ENCODE measurements at places on chromosomes 12 and 14.

- DNase-seq: no peak
Measured at GRCh38 chr14:51070726-51071125, 24.2 kb downstream of the TRIM9 start.

DNA sequence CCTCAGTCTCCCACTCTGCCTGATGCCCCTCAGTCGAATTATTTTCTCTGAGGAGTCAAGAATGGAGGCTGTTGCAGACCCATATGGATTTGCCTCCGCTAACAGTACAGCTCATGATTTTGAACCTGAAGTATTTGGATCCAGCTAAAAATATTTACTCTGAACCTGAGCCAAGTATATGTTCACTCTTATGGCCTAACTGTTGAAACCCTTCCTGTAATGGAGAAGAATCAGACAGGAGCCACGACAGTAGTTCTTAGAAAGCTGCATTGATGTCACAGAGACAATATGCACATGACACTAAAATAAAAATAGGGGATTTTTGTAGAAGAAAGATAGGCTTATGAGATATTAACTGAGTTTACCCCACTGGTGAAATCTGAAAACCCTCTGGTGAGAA lies 1128.3 kb upstream of the FLRT2 start:
- no peak for DNase-seq

DNA sequence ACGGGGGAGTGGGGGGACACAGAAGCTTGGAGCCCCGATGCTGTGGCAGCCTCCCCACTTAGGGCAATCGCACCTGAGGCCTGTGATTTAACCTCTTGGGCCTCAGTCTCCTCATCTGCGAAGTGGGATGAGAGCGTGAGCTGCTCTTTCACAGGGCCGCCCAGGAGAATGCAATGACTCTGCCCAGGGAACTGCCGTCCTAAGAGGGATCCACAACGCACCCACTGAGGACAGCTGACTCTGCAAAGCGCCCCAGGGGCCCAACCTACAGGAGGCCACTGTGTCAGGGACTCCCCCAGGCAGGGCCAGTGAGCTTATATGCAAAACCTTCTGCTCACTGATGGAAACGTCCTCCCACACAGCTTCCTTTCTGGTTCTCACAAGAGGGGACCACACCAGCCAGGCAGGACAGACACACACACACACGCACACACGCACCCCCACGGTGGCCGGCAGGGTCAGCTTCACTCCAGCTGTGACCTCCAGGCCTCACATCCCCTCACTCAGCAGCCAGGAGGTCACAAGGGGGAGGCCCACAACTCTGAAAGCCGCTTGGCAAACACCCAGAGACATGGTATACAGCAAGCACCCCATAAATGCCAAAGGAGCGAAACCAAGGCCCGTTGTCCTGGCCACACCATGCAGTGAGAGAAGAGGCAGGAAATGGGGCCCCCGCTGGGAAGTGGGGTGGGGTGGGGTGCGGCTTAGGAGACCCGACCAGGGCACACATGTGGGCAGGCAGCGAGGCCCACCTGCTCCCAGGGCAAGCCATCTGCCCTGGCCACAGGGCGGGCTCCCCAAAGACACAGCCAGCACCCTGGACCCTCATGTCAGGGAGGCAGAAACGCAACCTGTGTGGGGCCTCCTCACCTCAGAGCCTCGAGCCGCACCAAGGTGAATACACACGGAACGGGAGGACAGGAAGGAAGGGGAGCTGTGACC lies 73.3 kb downstream of the NCOR2 start:
- DNase-seq: no peak

DNA sequence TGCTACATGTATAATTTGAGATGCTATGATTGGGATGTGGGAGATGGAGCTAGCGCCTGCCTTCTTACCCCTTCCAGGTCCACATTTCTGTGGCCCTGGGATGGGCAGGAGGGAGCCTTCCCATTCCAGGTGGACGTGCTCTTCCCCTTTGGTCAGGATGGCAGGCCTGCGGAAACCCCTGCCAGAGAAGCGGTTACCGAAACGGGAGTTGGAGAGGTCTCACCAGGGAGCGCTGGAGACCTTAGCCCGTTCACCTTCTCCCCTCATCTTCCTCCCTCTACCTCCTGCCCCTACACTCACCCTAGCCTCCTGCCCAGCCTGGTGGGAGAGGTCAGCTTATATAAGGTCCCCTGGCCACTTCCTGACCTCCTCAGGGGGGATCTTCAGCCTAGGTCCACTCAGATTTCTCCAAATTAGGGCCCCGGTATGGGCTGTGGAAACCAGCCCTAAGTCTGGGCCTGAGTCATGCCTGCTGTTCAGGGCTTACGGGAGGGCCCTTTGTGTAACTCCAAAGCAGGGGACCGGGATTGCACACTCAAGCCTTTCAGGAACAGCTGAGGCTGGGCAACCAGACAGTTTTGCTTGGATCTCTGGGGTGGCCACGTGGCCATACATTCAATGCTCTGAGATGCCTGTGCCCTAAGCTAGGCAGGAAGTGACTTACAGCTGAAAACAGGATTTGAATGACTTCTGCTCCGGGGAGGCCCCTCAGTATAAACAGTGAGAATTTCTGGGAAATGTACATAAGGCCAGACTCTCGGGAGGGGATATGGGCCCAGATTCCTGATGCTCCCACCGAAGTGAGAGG lies 10.2 kb upstream of the MEG3 start:
- no peak for DNase-seq

DNA sequence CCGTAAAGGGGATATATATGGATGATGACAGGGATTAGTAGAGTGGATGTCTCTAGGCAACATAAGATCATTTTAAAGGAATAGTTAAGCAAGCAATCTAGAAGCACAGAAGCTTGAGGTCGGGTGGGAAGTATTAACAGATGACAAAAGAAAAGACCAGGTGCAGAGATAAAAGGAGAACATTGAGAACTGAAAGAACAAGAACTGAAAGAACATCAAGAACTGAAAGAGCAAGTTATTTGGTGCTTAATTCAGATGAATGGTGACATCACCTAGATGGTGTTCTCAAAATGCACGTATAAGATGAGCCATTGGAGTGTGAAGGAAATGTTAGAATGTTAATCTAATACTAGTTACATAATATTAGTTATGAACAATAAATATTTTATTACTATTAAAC lies 224.0 kb upstream of the PDE3A start:
- DNase-seq: no peak

DNA sequence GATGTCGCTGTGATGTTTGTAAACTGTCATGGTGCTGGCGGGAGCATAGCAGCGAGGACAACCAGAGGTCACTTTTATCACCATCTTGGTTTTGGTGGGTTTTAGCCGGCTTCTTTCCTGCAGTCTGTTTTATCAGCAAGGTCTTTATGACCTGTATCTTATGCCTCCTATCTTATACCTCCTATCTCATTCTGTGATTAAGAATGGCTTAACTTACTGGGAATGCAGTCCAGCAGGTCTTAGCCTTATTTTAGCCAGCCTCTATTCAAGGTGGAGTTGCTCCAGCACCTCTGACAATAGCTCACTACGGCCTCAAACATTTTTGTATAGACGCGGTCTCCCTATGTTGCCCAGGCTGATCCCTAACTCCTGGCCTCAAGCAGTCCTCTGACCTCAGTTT lies 53.7 kb downstream of the B4GALNT3 start:
- no peak for DNase-seq

DNA sequence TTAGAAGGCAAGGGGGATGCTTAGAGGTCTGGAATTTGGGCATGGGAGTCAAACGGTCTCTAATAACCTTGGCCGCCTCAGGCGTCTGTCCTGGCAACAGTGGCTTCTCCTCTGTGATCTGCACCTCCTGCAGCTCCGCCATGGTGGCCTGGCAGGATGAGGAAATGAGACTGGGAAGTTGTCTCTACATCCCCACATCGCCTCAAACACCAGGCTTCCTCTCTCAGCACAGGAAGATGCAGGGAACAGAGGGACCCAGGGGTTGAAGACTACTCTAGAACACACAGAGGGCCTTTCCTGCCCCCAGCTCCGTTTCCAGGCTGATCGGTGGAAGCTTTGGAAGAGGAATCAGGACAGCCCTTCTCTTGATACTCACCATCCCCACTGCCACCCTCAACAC lies 1.7 kb downstream of the NDRG2 start:
- no peak for DNase-seq

DNA sequence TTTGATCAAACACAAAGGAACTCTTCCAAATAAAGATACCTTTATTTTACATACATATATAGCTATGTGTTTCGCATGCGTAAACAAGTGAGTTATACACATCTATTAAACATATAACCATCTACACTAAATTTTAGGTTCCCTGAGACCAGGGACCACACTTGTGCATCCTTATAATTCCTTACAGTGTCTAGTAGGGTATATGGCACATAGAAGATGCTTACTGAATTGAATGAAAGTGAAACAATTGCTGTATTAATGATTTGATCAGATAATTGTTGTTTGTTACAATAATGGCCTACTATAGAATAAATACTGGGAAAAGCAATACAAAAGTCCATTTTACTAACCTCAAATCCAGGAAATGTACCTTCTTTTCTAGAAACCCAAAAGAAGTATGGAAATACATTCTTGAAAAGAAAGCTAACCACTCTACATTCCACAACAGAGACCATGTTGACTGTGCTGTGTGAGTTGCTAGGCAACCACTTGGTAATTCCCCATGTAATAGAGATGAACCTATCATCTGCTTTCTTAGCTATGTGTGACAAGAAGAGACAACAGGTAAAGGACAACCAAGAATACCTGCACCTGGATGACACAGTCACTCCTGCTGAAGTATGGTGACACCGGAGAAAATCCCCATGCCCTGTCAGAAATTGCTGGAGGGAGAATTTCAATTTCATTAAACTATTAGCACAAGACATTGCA lies 11.9 kb upstream of the CIPC start:
- DNase-seq: no peak

GRCh38 chr12:123715195-123715594 lies 3.0 kb downstream of the ATP6V0A2 start:
- DNase-seq: no peak

- DNase-seq: no peak
Measured at GRCh38 chr12:75721796-75722195, 210.4 kb upstream of the KRR1 start.

GRCh38 chr12:122980183-122981035 lies at the start of gene ARL6IP4:
Gene ARL6IP4 (plus strand): TSS chr12:122980681. CDS start chr12:122981140, 459 bp downstream.
- DNase-seq: no peak

- no peak for DNase-seq
Measured at GRCh38 chr14:90726656-90727055, 89.6 kb downstream of the TTC7B start.

DNA sequence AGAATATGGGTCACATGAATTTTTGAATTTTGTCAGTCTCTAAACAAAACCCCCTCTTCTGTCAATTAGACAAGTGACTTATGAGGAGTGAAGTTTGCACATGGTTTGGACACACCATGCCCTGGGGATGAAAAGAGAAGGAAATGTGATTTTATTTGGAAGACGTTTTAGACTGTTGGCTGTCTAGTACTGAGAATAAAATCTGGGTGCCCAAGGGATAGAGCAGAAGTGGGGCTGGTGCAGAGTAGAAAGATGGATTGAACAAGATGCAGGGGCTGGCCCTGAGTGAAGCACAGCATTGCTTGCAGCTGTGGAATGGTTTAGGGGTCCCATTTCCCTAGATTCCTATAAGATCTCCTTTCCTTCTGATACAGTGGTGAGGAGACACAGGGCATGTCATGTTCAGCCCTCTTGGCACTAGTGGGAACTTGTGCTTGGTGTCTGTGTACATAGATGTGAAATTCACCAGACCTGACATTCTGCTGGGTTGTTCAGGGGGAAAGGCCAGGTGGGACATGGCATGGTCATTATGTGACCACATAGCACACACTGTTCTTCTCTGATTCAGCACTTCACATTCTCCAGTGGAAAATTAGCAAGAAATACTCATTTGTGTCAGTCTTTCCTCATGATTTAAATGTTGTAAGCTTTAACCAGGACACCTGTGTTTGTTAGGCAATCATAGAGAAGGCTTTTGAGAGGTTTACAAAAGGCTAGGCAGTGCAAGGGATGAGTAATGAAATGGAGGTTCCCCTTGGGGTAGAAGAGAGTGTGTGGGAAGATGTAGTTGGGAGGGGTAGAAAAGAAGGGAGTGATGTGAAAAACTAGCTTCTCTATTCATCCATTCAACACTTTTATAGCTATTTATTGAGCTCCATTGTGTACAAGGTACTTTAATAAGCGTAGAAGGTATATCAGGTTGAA lies 202.3 kb upstream of the IGF1 start:
- no peak for DNase-seq

DNA sequence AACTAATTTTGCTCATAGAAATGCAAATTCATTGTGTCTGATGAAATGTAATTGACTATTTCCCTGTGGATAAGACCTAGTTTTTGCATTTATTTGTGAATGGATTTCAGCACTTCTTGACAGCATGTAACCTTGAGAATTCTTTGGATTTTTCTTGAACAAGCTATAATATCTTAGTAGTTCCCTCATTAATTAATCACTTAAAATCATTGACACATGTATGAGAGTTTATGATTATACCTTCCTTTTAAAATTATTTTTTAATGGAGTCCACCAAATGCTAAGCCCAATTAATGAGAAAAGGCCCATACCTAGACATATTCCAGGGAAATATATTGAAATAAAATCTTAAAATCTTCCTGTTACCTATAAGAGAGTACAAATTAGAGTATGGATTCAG lies 16.8 kb downstream of the GLIPR1L2 start:
- no peak for DNase-seq

- DNase-seq: no peak
Measured at GRCh38 chr12:43306066-43306465, 245.9 kb downstream of the ADAMTS20 start.

DNA sequence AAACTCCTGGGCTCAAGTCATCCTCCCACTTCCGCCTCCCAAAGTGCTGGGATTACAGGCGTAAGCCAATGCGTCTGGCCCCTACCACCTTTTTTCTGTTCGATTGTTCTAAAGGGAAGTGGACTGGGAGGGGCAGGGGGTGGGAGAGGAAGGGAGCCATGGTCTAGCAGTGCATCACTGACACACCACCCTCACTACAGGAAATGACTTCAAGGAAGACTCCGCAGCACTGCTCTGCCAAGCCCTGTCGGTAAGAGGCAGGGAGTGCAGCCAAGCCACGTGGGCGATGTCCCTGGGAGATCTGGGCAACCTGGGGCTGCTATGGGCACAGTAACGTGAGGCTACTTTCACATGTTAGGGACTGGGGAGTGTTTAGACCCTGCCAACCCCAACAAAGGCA lies 18.0 kb downstream of the LRRC74A start:
- peak; percentile 1 for DNase-seq

GRCh38 chr12:109738209-109738608 lies 24.6 kb downstream of the FAM222A start:
- no peak for DNase-seq

DNA sequence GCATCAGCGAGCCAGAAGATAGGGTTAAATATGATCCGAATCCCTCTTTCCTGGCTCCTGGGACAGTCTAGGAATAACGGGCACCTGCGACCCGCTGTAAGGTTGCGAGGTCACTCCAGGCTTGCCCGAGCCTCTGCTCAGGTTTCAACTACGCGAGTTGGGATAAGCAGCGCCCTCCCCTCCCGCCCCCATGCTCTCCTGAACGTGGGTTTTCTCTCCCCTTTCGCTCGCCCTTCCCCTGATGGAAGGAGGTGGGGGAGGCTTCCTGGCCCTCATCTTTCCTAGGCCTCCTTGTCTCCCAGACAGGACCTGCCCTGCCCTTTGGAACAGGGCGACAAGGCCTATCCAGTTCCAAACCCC lies 753 bp upstream of the ATP5MC2 start:
- DNase-seq: no peak

- no peak for DNase-seq
Measured at GRCh38 chr12:54725233-54725843, 77.2 kb upstream of the DCD start.

Measured in Panc1 (cell line).